Sciatic nerve (tissue), 2 donors: ENCODE measurements at places on chromosomes 4 and X.

- no peak for DNase-seq
Observed at GRCh38 chr4:176587920-176588319, 204.8 kb downstream of the VEGFC start.

DNA sequence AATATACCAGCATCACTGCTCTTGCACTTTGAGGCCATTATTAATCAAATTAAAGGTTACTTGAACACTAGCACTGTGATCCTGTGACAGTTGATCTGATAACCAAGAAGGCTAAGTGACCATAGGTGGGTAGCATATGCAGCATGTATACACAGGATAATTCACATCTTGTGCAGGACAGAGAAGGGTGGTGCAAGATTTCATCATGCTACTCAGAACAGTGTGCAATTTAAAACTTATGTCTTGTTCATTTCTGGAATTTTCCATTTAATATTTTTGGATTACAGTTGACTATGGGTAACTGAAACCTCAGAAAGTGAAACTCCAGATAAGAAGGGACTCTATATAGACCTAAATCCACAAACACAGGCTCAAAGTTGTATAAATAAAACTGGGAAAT is 78.2 kb upstream of the PDE5A start:
- DNase-seq: no peak

DNA sequence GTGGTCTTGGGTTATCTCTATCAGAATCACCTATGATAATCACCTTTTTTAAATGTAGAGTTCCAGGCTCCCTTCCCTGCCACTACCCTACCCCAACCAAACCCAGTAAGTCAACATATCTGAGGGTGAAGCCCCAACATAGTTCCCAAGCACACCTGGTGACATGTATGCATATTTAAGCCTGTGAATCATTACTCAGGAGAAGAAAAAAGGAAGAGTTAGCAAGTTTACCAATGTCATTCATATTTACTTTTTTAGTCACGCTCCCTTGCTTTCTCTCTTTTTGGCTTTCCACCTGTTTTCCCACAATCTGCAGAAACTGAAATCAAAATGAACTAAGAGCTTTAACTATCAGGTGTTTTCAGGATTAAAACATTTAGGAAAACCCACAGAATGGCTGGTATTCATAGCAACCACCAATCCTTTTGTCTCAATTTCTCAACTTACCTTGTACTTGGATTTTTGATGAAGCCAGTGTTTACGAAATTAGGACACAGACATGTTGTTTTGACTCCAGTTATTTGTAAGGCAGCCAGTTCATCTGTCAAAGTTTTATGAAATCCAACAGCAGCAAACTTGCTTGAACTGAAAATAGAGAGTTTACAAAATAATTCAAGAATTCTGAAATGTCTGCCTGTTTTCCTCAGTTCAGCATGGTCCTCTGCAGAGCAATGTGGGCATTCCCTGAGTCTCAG is 34.0 kb downstream of the HSD17B11 start:
- no peak for DNase-seq

- DNase-seq: no peak
Observed at GRCh38 chr4:83342476-83342875, 7.8 kb upstream of the HPSE start.

GRCh38 chr4:5756271-5756670 is 45.3 kb downstream of the EVC start:
- no peak for DNase-seq

DNA sequence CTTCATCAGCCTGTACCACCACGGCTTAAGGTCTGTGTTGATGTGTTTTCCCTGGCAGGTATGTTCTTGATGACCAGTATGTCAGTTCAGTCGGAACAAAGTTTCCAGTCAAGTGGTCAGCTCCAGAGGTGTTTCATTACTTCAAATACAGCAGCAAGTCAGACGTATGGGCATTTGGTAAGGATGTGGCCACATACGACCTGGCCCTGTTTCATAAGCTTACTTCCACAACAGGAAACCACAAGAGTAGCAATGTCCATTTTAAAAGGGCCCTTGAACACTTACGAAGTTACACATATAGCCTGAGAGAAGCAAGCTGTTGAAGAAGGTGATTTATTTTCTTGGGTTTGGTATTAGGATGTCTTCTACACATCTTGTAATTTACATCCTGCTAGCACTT is 46.1 kb downstream of the BMX start:
- no peak for DNase-seq

GRCh38 chrX:148537556-148538182 is 37.3 kb downstream of the AFF2 start:
- DNase-seq: no peak

- DNase-seq: no peak
Observed at GRCh38 chrX:13721371-13721770, 13.0 kb downstream of the TRAPPC2 start.

- DNase-seq: no peak
Observed at GRCh38 chr4:86981789-86982188, 47.0 kb downstream of the AFF1 start.

DNA sequence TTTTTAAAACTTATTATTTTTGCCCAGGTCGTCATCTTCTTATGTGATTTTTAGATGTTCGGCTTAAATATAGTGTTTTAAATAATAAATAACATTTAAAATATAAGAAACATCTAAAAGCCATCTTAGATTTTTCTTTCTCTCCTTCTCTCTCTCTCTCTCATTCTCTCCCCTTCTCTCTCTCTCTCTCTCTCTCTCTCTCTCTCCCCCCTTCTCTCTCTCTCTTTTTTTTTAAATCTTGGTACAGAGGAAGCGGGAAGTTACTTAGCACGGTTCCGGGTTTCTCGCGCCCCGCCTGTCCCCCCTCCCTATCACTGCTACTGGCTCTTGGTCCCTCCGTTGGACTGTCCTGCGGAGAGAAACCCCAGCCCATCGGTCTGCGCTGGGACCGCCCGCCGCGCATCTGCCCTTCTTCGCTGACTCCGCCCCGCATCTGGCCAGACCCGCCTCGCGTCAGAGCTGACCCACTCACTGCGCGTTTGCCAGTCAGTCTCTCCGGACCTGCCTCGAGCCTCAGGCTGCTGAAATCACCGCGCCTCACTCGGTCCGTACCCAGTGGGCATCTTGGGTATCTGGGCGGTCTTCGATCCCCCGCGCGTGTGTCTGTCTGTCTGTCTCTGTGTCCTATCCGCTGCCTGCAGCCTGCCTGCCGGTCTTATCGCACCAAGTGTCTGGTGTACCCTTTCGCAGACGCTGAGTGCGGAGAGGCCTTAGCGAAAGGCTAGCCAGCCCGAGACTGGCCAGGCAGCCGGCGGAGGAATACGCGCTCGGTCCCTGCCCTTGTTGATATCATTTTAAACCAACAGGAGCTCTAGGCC is at the start of gene PABPC5:
TSS of gene PABPC5 (plus strand) at position 489 of the 818 bp plus-strand sequence. CDS start 739 bp downstream, outside the sequence.
- DNase-seq: peak; percentile 90

DNA sequence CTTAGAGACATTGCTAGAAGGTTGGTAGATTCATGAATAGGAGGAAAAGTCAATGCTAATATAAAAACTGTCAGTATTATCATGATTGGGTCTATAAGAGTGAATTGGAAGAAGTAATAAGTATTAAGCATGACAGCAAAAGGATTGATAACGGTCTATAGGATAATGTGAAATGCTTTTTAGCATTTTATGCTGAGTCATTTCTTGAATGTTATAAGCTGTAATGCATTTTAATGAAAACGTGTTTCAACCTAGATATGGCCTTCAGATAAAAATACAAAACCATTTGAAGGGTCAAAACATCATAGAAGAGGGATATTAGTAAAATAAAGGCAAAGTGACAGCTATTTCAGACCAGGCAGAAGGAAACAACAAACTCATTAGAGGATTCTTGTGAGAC is 353.5 kb downstream of the SH2D1A start:
- no peak for DNase-seq

GRCh38 chr4:146049802-146050201 is 111.2 kb upstream of the ZNF827 start:
- no peak for DNase-seq

DNA sequence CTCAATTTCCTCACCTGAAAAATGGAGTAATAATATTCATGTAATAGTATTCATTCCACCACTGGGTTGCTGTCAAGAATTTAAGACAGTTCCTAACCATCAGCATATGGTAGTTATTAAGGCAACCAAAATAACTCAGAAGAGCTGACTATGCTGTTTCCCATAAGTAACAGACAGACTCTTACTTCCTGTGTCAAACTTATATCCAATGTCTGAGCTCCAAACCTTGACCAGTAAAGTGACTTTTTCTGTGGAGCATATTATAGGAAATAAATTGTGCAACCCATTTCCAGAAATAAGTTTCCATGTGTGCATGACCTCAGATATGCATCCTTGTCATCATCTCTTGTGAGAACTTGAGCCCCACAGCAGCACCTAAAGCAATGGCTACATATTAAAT is 78.8 kb downstream of the HADH start:
- DNase-seq: no peak

- DNase-seq: no peak
Observed at GRCh38 chr4:150886597-150886996, 128.5 kb downstream of the LRBA start.

DNA sequence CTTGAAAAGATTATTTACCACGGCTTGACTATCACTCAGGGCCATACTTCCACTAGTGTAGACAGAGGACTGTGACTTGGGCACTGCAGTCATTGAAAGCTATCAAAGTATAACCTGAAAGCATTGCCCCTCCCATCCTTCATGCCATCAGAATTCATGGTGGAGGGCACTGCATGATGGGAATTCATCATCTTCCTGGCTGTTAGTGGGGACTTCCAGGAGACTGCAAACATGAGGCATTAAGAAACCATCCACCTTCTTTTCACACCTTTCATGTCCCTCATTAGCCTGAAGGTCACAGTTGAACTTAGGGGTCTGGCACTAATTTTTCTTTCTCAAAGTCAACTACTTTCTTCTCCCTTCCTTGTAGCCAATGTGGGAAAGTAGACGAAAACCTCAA is 25.8 kb downstream of the VSIG4 start:
- no peak for DNase-seq
